Hypothalamus (tissue), 51 donors: ENCODE measurements at places on chromosomes 11 and 22.

GRCh38 chr11:76335842-76336241, 45.1 kb downstream of the THAP12 start:
- DNase-seq, result no peak

- DNase-seq, result no peak
Observed at GRCh38 chr11:107777110-107777509, 65.3 kb upstream of the SLN start.

GRCh38 chr11:123586568-123586967, 67.9 kb downstream of the SCN3B start:
- no peak for DNase-seq

DNA sequence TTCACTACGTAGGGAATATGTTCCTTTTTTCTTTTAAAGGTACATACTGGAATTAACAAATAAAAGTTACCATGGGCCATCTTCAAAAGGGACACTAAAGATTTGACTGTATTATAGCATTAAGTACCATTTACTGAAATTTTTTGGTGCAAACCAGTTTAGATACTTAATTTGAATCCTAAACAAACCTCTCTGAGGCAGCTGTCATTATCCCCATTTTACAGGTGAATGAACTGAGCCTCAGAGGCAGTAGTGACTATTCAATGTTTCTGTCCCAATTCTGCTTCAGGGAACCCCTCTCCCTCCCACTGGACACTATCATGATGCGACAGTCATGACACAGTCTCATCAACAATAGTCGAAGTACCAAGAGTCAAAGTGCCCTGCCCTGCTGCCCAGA, 76.2 kb upstream of the PHF21A start:
- DNase-seq, result no peak

- DNase-seq, result no peak
Observed at GRCh38 chr22:49934160-49934890, 15.9 kb downstream of the CRELD2 start.

- no peak for DNase-seq
Observed at GRCh38 chr22:39292561-39293074, 26.8 kb downstream of the RPL3 start.

DNA sequence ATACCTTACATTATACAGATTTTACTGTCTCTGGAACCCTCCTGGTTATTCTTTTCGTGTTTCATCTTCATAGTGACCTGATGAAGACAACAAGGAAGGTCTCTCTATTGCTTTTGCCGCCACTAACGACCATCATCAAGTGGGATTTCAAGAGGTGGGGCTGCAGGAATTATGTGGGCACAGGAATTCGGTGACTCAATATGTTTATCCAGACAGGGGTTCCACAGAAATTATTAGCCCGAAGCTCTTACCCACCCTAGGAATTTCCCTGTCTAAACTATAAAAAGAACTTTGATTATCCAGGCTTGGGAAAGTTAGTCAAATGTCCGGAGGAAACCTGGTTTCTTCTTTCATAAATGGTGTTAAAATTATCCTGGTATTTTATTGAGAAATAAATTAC, 566.8 kb upstream of the TENM4 start:
- DNase-seq, result no peak

- DNase-seq, result no peak
Observed at GRCh38 chr22:40314041-40314440, 32.3 kb upstream of the ADSL start.

GRCh38 chr11:123040111-123040432, 21.9 kb downstream of the HSPA8 start:
- no peak for DNase-seq

DNA sequence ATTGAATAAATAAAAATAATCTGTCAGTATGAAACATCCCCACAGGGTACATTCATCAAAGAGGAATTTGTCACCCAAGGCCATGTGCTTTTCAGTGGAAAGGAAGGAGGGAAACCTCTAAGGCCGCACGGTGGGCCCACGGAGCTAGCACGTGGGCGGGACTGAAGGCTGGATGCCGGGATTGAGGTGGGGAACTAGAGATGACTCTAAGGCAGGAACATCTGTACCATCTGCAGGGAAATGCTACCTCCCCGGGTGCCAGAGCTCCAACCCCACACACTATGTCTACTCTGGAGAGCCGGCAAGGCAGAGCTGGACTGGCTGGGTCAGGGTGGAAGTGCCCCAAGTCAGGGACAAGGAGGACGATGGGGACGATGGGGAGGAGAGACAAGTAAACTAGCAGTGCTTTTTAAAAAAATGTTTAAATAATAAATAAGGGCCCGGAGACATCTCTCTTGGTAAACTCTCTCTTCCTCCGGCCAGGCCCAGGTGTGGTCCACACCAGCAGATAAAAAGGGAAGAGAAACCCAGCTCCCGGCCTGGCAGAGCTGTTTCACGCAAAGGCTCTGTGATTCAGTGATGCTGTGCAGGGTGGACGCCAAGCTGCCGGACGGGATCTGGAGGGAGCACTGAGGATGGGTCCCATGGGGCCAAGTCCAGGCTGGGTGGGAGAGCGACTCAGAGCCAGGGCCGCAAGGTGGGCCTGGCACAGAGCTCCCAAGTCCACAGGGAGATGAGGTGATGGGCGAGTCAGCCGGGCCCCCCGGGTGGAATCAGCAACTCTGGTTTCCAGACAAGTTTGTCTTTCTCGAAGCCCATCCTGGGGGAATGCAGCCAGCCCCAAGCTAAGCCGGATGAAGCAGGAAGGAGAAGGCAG, 5.8 kb downstream of the LIF start:
- no peak for DNase-seq

DNA sequence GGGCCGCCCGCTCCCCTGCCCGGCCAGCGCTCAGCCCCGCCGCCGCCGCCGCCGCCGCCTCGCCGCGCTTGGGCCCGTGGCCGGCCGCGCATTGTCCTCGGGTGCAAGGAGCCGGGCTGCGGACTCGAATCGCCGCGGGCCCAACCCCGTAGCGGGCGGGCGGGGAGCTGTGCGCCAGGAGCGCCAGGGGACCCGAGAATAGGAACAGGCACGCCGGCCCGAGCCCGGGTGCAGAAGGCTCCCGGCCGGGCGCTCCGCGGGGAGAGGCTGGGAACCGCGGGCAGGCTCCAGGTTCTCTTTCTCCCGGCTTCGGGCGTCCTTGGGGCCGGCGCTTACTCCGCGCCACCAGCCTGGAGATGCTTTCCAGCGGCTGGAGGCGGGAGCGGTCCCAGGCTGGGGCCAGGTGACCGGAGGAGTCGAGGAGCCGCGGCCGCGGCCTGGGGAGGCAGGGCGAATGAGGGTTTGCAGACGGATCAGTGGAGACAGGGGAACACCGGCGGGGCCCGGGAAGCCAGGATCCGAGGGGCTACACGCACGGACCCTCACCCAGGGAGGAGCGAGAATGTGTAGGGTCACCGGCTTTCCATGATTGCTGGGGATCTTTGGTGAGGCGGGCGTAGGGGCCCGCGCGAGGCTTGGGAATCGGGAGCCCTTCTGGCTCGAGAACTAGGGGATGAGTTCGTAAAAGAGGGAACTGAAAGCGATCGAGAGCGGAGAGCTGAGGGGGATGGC, 726 bp downstream of the PKNOX2 start:
- no peak for DNase-seq
